ENCODE measurements at places on chromosomes 4 and X.

DNA sequence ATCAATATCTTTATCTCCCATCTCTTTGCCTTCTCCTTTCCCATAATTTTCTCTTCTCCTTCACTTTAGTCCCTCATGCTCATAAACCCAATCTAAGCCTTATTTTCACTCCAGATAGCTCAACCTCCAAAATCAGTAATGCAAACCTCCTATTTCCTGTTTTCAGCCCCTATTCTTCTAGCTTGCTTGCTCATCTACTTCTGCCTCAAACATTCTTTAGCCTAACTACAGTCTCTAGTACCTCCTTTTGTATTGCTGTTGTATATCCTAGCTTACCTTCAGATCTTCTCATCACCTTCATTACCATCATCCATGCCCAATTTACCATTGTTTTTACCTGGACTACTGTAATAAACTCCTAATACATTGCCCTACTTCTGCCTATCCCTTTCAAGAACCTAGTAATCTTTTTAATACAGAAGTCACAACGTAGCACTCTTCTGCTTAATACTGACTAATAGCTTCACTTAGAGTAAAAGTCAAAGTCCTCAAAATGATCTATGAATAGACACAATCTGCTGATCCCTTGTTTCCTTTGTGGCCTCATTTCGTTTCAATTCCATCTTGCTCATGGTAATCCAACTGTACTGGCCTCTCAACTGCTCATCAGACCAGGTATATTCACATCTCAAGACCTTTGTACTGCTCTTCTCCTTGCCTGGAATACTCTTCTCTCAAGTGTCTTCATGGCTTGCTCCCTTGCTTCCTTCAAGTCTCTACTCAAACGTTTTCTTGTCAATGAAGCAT lies 123.4 kb downstream of the FAM13A start:
- no peak for DNase-seq

DNA sequence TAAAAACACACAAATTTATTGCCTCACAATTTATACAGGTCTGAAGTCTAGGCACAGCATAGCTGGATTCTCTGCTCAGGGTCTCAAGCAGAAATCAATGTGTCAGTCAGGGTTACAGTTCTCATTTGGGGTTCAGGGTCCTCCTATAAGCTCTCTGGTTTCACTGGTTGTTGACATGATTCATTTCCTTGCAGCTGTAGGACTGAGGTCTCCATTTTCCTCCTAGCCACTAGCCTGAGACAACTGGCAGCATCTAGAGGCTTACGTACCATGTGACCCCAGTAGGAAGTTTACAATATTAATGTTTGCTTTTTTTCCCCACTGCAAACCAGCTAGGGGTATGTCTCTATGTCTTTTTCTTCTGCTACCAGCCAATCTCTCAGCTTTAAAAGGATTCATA lies 102.5 kb downstream of the CPEB2 start:
- DNase-seq, result no peak

DNA sequence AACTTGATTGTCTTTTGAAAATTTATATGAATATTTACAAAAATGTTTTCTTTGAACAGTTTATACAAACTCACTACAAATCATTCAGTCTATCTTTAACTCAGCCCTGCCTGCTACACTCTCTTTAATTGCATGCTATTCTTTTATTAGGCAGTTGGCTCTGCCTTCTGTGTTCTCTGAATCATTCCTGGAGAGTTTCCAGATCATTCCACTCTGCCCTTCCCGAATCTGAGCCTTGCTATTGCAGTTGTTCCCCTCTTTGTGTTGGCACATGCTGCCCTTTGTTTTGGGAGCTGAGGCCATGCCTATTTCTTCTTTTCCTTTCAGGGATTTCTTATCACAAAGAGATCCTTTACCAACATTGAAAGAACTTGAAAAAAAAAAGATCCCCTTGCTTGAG lies 8.7 kb upstream of the TECRL start:
- no peak for DNase-seq

DNA sequence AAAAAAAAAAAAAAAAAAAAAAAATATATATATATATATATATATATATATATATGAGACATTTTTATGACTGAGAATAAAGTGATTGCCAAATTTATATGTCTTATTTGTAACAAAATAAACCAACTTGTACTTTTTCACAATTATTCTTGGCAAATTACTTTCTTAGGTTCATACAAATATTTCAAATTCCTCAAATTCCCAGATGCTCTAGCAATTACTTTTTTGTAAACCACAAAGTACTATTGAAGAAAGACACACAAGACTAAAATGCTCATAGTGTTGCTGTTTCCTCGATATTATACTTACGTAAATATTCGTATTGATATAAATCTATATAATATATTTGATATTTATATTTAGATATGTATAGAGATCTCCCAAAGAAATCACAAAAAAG lies 390.0 kb downstream of the FAT4 start:
- peak; percentile 28 for DNase-seq

GRCh38 chr4:155025762-155026457 lies 182.5 kb upstream of the NPY2R start:
- DNase-seq, result peak; percentile 24

DNA sequence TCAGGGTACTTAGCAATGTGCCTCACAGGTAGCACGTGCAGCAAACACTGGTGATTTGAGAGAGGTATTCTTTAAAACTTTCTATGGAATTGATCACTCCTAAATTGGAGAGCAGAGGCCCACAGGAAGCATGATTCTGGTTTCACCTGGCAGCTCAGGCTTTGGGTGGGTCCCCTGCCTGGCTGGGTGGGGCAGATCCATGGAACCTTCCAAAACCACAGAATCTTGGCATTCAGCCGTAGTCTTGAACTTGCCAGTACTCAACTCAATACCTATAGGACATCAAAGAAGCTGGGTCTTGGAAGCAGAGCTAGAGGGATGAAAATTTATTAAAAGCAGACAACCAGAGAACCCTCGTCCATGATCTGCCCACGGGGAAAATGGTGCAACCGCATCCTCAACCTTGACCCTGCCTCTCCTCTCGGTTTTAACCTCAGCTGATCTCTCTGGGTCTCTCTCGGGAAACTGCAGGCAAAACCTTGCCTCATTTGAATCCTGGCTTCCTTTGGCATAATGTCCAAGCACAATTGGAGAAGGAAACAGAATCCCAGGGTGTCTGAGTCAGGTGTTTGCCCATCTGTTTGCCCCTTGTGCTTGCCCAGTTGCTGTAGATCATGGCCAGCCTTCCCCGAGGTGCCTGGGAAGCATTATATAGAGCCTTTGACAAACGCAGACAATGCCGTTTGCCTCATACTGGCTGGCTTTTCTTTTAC lies 22.9 kb downstream of the OTOP1 start:
- DNase-seq, result no peak

DNA sequence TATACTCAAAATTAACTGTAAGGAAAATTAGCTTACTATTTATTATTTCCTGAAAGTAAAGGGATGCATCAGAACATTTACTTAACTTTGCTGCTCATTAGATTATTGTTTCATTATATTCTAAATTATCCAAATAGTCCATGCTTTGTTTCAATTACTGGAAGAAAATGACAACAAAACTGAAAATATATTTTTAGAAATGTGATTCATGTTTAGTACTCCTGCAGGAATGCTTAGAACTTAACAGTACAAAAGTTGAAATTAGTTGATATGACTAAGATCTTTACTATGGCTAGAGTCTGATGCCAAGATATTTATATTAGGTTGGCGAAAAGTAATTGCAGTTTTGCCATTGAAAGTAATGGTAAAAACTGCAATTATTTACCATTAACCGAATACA lies 660.5 kb upstream of the PABPC4L start:
- DNase-seq, result no peak

GRCh38 chr4:173478201-173478912 lies 51.7 kb downstream of the HAND2 start:
- DNase-seq, result no peak

DNA sequence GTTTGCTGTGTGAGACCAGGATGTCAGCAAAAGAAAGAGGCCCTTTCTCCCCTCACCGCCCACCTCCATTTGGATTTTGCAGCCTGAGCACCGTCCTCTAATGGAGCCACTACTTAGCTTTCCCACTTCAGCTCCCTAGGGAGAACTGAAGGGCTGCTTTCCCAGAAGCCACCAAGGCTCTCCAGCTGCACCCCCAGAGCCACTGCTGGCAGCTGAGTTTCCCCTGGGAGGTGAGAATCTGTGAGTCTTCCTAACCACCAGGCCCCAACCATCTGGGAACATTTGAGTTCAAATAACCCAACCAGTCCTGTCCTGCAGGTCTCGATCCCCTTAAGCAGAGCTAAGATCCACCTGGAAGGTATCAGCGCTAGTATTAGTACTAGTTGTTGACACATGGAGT lies 173.1 kb upstream of the USP9X start:
- DNase-seq, result no peak

- DNase-seq, result peak; percentile 29
Observed at GRCh38 chr4:108168671-108169523, at the start of gene LEF1. LEF1 (minus strand) TSS chr4:108168932; CDS start chr4:108167767, 1,165 bp downstream.

- DNase-seq, result no peak
Observed at GRCh38 chr4:25981749-25982148, 67.7 kb downstream of the SMIM20 start.

DNA sequence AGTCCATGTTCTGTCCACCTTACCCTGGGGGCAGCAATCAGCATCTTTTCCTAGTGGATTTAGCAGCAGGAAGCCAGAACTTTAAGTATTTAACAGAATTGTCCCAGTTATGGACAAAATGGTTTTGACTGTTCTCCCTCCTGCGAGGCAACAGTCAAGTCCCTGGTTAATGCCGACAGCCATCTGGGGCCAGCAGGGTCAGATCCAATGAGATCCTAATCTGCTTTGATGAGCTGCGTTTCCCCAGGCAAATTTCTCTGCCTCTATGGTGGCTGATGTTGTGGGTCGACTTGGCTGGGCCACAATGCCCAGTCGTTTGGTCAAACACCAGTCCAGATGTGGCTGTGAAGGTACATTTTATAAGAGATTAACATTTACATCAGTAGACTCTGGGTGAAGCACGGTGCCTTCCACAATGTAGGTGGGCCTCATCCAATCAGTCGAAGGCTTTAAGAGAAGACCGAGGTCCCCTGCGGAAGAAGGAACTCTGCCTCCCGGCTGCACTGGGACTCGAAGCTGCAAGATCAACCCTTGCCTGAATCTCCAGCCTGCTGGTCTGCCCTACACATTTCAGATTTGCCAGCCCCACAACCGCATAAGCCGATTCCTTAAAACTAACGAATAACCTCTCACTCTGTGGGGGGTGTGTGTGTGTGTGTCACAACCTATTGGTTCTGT lies 89.0 kb upstream of the C4orf50 start:
- no peak for DNase-seq

DNA sequence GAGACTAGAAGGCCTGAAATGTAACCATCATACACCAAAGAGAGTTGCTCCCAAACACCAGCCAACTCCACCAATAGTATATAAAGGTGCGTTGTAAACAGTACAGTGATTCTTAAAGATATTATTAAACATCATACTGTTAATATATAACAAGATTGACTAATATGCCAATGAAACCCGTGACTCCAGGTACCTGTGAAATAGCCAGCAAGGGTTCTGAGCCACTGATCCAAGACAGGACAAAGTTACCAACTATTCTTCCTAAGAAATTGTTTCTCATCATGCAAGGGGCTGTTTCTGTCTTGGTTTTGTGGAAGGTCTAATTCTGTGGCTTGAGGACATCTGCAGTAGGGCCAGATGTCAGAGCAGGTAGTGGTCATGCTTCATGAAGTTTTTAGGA lies 47.2 kb downstream of the FHL1 start:
- DNase-seq, result no peak

- DNase-seq, result no peak
Observed at GRCh38 chr4:48247142-48247877, 22.3 kb downstream of the TEC start.

GRCh38 chrX:46630141-46630540 lies 56.6 kb downstream of the CHST7 start:
- DNase-seq, result no peak

DNA sequence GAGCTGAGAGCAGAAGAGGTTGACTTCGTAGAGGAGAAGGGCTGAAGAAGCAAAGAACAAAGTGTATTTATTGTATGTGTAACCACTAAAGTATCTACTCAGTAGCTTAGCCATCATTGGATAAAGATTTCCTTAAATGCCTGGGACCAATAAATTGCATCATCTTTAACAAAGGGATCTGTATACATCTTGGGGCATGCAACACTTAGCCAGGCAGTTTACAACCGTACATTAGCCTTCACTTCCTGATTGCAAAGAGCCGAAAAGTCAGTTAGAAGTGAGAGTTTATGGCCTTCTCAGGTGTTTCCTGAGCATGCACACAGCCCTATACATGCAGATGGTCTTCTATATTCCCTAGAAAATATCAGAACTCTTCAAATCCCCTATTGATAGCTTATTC lies 68.0 kb upstream of the MAGED1 start:
- DNase-seq, result no peak

GRCh38 chrX:129646566-129647417 lies 8.0 kb downstream of the APLN start:
- no peak for DNase-seq

DNA sequence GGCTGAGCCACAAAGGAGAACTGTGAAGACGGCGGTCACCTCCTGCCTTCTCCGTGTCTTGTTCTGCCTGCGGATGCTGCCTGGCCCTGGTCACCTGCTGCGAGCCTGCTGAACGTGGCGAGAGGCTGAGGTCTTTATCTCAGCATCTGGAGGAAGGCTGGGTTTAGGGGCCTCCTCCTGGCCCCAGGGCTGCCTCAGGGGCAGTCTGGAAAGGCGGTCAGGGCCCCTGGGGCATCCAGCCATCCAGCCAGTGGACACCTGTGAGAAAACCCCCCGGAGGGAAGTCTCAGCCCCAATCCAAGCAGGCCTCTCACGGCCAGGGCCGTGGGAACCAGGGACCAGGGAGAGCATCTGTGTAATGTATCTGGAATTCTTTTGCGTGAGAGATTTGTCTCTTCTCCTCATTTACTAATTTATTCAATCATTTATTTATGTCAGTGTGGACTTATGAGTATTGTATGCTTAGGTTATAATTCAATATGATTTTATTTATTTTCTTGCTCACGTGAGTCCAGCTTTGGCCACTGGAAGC lies 11.3 kb downstream of the PDE6B start:
- DNase-seq, result no peak

DNA sequence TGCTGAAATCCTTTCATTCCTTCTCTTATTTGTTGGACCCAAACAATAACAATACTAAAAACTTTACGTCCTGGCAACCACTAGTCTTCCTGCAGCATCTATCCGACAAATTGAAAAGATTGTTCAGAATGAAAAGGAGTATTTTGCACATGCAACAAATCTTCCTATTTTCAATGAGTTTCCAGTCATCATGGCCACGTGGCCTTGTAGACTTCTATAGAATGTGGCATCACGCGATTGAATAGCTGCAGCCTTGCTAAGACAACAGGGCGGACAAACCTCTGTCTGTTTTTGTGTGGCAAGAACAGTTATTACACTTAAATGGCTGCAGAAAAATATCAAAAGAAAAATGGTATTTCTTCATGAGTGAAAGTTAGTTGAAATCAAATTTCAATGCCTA lies 297.9 kb upstream of the LCORL start:
- DNase-seq, result no peak

- no peak for DNase-seq
Observed at GRCh38 chr4:27233531-27233930, 372.9 kb downstream of the STIM2 start.

- no peak for DNase-seq
Observed at GRCh38 chrX:115592997-115593734, 32.2 kb downstream of the PLS3 start.

Data from ACHN (cell line).